Uterine smooth muscle cell (primary cell): ENCODE measurements at places on chromosomes 11 and 22. TPM values are rescaled to one million over a fixed set of nuclear protein-coding genes. Genes with fewer than 3 reads are reported as not detected.

PCSK7 gene
- 69.6 and 80.4 TPM in 2 replicates for total RNA-seq

C1QTNF5 gene
- total RNA-seq, result 3.5 and 15.2 TPM in 2 replicates

C11orf16 gene
- total RNA-seq, result not detected in 2 replicates

VPREB1 gene
- total RNA-seq, result not detected in 2 replicates

SNX32 gene
- 0.44 and 0.75 TPM in 2 replicates for total RNA-seq

APOL5 gene
- not detected in 2 replicates for total RNA-seq

OPCML gene
- under 0.01 and 0.22 TPM in 2 replicates for total RNA-seq

SEPTIN3 gene
- total RNA-seq, result under 0.01 and 0.37 TPM in 2 replicates

CAPRIN1 gene
- 173 and 215 TPM in 2 replicates for total RNA-seq
